ENCODE measurements at places on chromosomes 5 and 9.
A peak's percentile ranks its signal among the peaks of the same experiment; 100 is the strongest.

DNA sequence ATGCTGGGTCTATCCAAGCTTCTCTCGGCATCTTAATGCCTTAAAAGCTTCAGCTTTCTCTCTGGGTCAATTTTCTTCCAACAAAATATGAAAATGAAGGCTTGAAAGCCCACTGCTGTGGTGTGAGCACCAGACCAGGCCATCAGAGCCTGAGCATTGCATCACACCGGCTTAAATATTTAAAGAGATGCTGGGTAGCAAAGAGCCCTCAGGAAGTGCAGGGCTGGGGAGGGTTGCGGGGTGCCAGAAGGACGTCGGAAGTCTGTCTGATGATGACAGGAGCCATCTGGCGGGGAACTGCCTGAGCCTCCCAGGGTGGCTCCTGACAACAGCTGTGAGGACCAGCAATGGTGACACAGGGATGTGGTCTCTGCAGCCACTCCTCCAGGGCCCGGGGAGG, 185.5 kb downstream of the OLFM1 start:
- no peak for DNase-seq

- DNase-seq = no peak
These were observed 8.2 kb downstream of the SQSTM1 start for GRCh38 chr5:179828756-179829421.

DNA sequence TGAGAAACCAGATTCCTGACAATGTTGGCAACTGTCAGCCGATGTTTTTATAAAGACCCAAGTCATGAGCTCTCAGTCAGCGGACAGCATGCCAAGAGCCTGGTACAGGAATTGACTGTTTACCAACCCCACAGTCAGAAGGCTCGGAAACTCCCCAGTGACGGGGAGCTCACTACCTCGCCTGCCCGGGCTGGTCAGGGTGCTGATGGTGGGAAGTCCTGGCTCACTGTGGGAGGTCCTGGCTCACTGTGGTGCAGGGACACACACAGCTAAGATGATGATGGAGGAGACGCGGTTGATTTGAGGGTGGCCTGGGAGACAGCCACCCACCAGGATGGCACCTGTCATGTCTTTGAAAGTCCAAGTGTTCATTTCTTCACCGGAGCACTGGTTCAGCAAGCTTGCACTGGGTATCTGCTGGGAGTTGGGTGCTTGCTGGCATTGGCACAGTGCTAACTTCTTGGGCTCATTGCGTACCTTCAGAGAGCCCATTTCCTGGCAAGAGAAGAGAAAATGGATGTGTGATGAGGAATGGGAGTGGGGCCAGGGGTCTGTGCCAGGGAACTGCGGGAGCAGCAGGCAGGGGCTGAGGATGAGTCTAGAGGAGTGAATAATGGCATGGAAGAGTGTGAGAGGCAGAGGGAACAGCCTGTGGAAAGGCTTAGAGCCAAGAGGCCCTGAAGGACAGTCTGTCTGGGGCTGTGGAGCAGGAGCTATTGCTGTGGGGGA, 15.3 kb downstream of the ASS1 start:
- no peak for DNase-seq

DNA sequence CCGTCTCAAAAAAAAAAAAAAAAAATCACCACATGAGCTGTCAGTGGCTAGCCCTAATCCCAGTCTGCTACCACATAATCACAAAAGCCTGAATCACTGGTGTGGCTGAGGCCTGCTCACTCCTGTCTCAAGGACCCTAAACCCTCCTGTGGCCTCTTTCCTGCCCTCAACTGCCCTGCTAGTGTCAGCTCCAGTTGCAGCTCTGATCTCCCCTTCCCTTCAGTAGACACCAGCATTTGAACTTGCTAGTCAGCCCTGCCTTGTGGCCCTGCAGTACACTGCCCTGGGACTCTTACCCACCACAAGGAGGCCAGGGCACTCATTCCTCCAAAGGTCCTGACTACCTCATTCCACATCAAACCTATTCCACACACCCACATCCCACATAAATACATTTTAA, 9.5 kb upstream of the P4HA2 start:
- no peak for DNase-seq

DNA sequence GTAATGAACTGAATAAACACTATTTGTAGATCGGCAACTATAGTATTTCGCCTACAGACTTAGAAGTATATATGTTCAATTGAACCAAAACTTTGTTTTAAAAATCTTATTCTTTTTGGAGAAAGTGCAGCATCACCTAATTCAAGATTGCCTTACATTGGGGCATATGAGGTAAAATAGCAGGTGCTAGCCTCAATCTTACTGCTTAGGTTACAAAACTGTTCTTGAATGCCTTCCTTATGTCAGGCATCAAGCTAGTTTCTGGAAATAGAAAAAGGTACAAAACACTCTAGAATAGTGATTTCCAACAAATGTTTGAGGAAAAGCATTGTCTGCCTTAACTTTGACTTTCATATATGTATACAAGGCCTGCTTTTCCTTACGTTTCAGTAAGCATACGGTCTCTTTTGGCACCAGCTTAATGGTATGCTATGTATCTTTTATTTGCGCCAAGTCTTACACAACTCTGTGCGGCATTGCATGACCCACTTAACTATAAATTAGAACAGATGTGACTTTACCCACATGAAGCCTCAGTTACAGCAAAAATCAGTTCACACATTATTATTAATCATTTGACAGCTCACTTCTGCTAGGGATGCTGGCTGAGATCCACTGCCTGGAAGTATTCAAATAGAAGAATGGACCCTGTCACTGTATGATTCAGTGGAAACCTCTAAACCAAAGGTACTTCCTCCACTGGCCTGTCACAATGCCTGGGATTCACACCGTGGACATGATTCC, 174.1 kb downstream of the PRELID2 start:
- no peak for DNase-seq

DNA sequence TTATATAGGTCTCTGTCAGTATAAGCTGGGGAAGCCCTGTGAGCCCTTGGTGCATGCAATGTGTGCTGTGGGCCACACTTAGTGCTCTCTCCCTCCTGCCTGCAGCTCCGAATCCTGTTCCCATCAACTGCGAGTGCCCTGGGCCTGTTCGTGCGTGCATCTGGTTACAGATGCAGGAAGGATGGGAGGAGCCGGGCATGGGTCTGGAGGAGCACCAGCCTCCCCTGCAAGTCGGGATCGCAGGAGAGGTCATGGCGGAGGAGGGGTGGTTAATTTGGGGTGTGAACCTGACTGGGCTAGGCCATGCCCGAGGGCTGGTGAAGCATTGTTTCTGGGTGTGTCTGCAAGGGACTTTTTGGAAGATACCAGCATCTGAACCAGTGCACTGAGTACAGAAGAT, 274.6 kb upstream of the IRX4 start:
- DNase-seq = no peak

DNA sequence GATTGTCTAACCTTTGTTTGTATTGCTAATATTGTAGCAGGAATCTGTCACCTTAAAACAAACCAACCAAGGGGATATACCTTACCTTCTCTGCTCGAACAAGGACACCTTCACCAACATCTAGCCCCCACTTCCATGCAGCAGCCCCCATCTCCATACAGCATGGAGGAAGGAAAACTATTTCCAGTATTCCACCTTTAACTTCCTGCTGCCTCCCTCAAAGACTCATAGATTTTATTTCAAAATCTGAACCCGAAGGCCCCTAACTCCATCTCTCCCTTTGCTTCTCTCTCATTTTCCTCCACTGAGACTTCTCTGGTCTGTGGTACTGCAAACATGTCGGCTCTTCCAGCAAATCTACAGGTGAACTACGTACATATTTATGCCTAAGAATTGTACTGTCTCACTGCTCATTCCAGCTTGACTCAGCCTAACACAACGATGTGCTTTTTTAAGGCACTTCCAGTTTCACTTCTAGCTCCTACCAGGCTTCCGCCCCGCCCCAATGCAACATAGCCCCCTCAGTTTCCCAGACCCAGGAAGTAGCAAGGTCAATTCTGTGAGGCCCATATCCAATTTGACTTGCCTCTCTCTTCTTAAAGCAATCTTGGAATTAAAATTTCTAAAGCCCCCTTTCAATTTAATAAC, 70.7 kb upstream of the RNF38 start:
- DNase-seq = peak; percentile 71
